ENCODE measurements at places on chromosomes 1 and 21.

- DNase-seq: no peak
These were observed 26.3 kb upstream of the F13B start for GRCh38 chr1:197093226-197093885.

DNA sequence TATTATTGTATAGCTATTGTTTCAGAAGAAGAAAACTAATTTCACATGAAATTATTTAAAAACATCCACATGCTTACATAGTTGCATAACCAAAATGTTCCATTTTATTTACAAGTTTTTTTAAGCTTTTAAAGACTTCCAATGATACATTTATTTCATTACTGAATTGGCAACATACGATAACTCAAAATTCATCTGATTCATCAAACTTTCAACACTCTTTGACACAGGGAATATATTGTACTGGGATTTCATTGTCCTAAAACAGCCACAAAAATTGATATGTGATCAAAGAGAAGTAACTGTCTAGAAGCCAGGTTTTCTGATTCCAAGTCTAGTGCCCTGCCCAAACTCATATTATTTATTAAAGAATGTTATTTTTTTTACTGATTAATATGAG lies 131.4 kb upstream of the USP24 start:
- no peak for DNase-seq

- no peak for DNase-seq
These were observed 7.2 kb downstream of the LMOD1 start for GRCh38 chr1:201939148-201939547.

- DNase-seq: no peak
These were observed 13.0 kb upstream of the LDLRAP1 start for GRCh38 chr1:25530186-25531081.

GRCh38 chr1:66758241-66758755 lies 6.0 kb downstream of the DYNLT5 start:
- DNase-seq: no peak

GRCh38 chr1:178126741-178127185 lies 32.9 kb downstream of the RASAL2 start:
- DNase-seq: no peak

DNA sequence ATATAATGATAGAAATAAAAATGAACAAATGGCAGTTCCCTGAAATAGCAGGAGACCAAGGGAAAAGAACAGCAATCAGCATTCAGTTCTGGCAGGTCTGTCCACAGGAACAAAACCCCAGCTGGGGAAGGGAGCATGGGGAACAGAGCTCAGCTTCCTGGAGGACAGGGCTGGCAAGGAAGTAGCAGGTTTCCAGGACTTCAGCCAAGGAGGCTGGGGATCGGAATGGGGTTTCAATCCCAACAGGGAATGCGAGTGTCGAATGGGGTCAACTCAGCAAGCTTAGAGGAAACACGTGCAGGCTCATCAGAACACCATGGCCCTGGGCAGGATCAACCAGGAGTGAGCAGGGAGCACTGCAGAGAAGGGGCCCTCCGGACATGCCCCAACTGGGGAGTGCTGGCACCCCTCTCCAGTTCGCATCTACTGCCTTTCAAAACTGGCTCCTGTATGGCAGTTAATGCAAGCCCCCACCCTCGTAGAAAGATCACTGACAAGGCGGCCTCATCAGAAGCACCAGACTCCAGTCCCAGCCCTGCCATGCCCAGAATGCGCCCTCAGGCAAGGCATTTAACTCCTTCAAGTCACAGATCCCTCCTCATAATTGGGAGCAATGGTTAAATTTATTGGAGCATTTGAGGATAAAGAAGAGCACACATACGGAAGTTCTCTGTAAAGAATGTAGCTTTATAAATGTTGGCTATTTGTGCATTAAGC lies 72.4 kb downstream of the SEC16B start:
- DNase-seq: no peak

All from activated naive CD4-positive, alpha-beta T cell (primary cell).